ENCODE measurements at places on chromosomes 1 and 21. TPM values are rescaled to one million over a fixed set of nuclear protein-coding genes. Genes with fewer than 3 reads are reported as not detected.

GRCh38 chr1:118881751-118882150 lies 106.4 kb downstream of the TBX15 start:
- DNase-seq, result peak; percentile 72

Gene DFFA
- total RNA-seq, result 61.6 TPM

Gene CD101
- total RNA-seq, result 0.35 TPM

DNA sequence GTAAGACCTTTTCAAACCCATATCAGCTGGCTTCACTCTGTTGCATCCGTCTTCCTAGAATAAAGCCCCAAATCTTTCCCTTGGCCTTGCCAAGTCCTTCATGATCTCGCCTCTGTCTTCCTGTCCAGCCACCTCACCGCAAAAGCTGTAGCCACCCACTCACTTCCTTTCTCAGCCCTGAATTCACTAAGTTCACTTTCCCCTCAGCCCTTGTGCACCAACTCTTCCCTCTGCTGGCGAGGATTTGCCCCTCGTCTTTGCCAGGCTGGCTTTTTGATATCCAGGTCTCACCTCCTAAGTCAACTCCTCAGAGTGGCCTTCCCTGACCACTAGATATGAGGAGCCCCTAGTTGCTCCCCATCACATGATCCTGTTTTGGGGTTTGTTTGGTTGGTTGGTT lies 3.9 kb upstream of the COL16A1 start:
- peak; percentile 49 for DNase-seq

Gene URB1
- 10.6 TPM for total RNA-seq

DNA sequence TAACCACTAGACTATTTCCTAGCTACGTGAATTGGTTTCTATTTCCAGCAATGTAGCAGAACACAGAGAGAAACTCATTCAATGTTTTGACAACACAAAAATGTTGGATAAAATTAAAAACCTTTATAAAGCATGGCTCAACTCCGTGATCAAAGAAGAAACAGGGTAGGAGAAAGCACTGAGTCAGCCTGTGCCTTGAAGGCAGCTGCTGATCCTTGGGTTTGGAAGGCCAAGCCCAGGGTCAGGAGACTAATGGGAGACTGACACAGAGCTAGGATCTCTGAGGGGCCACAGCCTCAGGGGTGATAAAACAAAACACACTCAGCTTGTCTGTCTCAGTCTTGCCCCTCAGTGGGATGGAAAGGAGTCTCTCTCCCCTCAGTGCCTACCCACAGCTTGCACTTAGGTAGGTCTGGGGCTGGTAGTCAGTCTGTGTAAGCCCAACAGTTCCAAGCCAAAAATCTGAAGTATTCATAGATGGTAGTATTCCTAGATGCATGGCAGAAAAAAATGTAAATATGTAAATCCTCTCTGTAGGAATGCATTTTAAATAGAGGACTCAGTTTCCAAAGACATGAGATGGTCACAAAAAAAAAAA lies 53.3 kb downstream of the B3GALNT2 start:
- DNase-seq, result no peak

GRCh38 chr1:33971018-33971710 lies 107.3 kb downstream of the HMGB4 start:
- no peak for DNase-seq

GRCh38 chr1:178651742-178652141 lies 73.3 kb upstream of the RALGPS2 start:
- no peak for DNase-seq

Gene CXADR
- 49.0 TPM for total RNA-seq

- DNase-seq, result no peak
These were observed 8.2 kb upstream of the TNFRSF25 start for GRCh38 chr1:6473974-6474814.

DNA sequence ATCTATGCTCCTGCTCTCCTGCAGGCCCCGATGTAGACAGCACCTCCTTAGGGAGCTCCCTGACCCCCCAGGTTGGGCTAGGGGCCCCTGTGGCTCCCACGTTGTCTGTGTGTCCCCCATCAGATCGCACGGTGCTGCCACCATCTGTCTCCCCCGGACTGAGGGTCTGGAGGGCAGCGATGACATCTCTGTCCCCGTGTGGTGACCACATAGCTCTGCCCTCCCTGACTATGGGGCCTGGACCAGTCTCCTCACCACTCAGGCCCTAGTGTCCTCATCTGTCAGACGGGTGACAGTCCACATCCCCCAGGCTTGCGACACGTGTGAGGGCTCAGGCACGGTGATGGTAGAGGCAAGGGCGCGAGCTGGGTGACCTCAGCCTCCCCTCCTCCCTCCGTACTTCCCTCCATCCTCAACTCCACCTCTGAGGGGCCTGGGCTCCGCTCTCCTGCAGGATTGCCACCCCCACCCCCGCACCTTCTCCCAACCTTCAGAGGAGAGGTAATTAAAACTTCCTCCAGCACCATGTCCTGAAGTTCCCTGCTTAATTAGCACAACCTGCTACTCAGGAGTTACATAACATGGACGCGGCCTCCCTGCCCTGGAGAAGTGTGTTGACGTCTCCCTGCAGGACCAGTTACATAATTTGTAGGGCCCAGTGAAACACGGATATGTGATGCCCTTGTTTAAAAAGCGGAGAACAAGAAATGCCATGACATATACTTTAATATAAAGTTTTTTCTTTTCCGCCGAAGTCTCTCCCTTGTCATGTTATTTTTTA lies 288.2 kb downstream of the PTPRU start:
- no peak for DNase-seq

DNA sequence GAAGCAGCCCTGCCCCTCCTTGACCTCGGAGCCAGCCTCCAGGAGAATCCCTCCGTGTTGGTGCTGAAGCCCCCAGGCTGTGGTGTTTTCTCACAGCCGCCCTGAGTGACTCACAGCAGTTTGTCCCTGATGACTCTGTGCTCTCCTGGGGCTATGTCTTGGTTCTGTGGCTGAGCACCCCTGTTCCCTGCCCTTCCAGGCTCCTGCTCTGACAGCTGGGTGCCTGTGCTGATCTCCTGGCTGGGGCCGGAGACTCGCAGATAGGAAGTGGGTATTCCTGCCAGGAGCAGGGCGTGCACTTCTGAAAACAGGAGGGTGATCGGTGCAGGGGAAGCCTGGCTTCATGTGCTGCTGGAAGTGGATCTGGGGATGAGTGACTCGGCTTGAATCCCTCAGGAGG lies 34.5 kb downstream of the POFUT2 start:
- no peak for DNase-seq

- DNase-seq, result no peak
These were observed 21.1 kb downstream of the ERG start for GRCh38 chr21:38477226-38477625.

GRCh38 chr1:25875154-25875855 lies at the start of gene PAQR7:
Gene PAQR7, minus strand, starts transcription at chr1:25875708. Its CDS starts 11,869 bp downstream, at chr1:25863839.
- DNase-seq, result peak; percentile 34

DNA sequence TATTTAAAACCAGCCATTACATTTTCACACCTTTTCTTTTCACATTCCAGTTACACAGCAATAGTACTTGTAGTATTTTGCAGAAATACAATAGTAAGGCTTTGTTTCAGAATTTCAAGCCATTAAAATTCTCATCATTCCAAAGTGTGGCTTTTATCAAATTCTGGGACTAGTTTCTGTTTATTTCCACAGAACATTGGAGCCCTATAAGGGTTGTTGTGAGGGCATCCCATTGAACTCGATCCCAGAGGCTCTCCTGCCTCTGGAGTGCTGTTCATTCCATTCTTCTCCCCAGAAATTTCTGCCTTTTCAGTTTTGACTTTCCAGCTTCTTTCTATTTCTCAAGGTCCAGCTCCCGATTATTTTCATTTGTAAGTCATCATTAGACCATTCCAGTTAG lies 645.5 kb downstream of the ADGRL2 start:
- DNase-seq, result peak; percentile 26

Gene PRAMEF1
- total RNA-seq, result 0.10 TPM

GRCh38 chr1:119040906-119041305 lies 52.8 kb upstream of the TBX15 start:
- DNase-seq, result no peak

DNA sequence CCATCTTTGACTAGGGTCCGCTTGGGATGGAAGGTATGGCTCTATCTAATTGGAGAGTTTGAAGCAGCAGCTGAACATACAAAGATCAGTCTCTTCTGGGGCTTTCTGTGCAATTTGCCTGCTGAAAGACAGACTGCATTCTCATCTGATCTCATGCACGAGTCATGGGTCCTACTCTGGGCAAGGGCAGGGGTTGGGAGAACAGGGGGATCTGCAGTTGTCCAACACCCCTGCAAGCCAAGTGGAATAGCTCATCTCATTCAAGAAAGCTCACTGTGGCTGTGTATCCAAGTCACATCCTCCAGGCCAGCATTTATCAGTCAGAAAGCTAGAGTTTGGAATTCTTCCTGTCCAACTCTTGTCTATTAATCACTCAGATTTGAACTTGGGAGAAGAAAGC lies 177.2 kb upstream of the C8B start:
- DNase-seq, result no peak

DNA sequence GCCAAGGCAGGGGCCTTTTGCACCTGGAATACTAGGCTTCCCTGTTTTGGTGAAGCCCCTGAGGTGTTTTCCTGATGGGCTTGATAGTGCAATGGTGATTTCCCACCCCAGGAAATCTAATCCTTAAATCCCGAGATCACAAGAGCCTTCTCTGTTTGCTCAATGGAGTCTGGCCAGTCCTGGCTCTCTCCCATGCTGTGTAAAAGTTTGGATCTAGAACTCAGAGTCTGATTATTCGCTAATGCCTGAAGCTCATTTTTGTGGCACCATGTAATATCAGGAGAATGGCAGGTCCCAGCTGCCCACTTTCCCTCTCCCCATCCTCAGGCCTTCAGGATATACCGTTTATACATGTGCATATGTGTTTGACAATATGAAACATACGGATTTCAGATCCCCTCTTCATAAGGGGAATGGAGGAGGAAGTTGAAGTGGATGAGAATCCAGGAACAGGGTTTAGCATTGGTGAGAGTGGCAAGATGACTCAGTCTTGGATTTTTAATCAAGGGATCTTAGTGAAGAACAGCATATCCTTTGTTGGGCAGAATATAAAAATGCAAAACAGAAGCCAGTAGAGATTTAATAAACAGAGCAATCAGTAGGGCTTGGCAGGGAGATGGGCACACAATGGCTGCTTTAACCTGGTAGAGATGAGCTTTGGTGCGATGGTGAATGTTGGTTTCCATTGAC lies 62.1 kb downstream of the CLIC6 start:
- DNase-seq, result no peak

Gene ELF3
- total RNA-seq, result 277 TPM

Gene PROX1
- 0.17 TPM for total RNA-seq

GRCh38 chr1:85553416-85554335 lies 26.9 kb upstream of the CCN1 start:
- DNase-seq, result no peak

- DNase-seq, result no peak
These were observed 20.9 kb upstream of the NCMAP start for GRCh38 chr1:24535021-24535424.

- peak; percentile 45 for DNase-seq
These were observed 3.6 kb upstream of the INAVA start for GRCh38 chr1:200890818-200891773.

GRCh38 chr1:23843644-23844043 lies 18.4 kb upstream of the HMGCL start:
- no peak for DNase-seq

GRCh38 chr1:167997037-167997575 lies 60.2 kb upstream of the MPC2 start:
- no peak for DNase-seq

GRCh38 chr1:52474807-52475206 lies 70.4 kb downstream of the PRPF38A start:
- no peak for DNase-seq

DNA sequence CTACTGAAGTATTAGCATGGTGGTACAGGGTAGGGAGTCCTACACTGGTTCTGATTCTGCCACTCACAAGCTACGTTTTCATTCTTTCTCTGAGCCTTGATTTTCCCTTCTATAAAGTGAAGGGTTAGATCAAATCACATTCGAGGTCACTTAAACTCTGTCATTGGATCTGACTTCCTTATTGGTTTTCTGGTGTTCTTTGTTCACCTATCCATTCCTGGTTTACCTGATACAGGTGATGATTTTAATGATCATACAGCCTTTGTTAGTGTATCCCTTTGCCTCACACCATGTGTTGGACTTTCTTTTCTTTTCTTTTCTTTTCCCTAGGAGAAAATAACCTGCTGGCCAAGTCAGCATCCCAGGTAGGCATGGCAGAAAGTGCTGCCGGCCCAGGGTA lies 74.8 kb downstream of the NOS1AP start:
- DNase-seq, result no peak

Gene ADGRB2
- total RNA-seq, result 0.69 TPM

Gene ITGB2
- total RNA-seq, result 8.8 TPM

DNA sequence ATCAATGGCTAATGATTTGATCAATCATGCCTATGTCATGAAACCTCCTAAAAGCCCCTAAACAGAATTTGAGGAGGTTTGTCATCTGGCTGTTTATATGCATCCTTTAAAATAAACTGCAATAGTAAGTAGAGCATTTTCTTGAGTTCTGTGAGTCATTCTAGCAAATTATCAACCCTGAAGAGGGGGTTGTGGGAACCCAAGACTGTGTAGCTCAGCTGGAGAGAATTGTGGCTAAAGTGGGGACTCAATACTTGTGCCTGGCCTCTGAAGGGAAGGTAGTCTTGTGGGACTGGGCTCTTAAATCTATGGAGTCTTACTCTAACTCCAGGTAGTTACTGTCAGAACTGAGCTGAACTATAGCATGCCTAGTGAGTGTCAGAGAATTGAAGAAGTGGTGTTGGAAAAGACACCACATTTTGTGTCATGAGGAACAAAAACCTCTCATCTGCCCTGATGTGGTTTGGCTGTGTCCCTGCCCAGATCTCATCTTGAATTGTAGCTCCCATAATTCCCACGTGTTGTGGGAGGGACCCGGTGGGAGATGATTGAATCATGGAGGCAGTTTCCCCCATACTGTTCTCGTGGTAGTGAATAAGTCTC lies 402.4 kb downstream of the USH2A start:
- DNase-seq, result peak; percentile 88

- DNase-seq, result no peak
These were observed 57.6 kb downstream of the CD34 start for GRCh38 chr1:207853372-207853757.

Data from renal cortical epithelial cell (primary cell).